Activated CD8-positive, alpha-beta memory T cell treated with anti-CD3 and anti-CD28 coated beads for 48 hours (primary cell): ENCODE measurements at places on chromosomes 1 and 21.

GRCh38 chr1:87335175-87335884 lies 6.7 kb downstream of the LMO4 start:
- DNase-seq: no peak

DNA sequence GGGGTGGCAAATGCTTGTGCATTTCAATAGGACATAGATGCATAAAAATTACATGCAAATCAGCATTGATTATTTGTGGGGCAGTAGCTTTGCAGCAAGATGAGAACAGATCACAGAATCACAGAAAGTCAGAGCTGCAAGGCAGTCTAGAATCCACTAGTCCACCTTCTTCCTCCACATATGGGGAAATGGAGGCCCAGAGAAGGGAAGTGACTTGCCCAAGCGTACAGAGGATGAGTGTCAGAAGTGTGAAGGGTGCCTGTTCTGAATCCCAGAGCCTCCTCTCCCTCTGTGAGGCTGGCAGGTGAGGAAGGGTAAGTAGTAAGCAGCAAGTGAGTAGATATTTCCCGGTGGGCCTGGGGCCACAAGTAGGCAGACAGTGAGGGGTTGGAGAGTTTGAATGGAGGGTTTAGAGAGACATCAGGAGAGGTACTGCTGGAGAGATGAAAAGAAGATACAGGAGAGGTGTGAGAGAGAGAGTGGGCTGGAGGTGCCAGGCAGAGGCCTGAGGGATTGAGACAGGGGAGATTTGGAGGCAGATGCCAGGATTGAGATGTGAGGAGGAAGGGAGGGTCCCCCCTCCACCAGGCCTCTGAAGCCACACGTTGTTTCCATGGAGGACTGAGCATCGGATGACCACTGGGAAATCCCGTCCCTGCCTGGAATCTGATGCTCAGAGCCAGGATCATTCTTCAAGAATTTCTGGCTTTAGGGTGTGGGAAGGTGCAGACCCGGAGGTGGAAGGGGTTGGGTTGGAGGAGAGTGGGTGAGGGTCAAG lies 4.8 kb upstream of the MYOG start:
- DNase-seq: no peak

- DNase-seq: no peak
Observed at GRCh38 chr1:48710915-48711314, 65.8 kb downstream of the BEND5 start.

DNA sequence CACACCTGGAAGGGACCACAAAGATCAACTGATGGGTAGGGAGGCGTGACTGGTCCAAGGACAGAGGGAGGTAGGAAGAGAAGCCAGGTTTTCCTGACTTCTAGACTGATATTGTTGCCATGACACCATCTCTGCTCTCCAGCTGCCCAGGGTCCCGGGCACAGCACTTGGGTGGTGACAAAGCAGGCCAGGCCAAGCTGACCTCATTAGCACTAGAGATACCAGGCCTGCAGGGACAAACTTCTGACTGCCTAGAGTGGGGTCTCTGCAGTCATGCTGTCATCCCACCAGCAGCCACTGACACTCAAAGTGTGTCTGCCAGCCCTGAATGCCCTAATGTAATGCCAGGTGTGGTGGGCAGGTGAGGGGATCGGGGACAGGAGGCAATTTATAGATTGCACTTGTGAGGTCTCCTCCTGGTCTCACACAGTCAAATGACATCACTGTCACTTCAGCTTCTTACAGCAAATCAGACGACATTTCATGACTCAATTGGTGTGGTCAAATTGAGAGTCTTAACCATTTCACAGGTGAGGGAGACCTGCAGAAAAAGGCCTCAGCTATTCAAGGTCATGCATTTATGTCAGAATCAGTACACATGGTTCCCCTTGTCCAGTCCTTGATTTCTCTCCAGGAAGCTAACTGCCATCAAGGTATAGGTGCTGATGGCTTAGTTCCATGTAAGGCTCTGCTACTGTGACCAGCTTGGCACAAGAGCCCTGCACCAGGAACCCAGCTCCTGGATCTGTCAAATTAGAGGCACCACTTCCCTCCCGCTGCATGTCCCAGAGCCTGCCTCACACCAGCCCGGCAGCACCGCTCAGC lies 2.7 kb downstream of the SLC9A1 start:
- DNase-seq: no peak

- DNase-seq: no peak
Observed at GRCh38 chr1:40652468-40652867, 13.0 kb downstream of the RIMS3 start.

GRCh38 chr1:165738794-165739193 lies 29.9 kb downstream of the TMCO1 start:
- no peak for DNase-seq
